ENCODE measurements at places on chromosomes 7 and 10.

DNA sequence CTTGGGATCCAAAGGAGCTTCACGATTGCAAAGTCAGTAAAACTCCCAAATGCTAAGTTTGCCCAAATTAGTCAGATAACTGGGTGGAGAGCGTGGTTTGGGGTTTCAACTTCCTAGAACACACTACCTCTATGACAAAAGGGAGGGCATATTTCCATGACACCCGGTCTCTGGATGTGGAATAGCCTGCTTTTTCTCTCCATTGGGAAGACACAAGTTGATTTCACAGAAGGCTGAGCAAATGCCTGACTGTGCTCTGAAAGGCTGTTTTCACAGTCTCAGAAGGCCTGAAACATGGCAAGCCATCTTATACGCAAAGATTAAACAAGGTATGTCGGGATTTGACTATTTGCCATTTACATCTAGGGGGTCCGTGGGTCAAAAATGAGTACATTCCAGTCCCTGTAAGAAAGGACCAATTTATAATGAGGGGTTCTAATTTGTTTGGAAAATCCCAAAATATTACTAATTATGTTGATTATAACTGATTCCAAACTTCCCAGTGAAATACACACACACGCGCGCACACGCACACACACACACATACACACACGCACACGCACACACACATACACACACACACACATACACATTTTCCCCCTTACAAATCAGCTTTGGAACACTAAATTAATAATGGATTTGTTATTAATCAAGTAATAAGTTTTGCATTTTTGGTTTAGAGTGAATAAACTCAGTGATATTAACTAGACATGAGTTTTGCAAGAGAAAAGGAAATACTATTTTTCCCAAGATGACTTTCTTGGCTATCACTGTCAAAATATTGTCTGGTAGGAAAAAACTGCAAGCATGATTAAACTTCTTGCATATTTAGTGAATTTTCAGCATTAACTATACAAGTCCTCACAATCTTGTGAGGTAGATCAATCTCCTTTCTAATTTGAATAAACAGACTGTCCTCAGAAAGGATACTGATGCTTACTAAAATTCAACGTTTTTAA lies 105.0 kb downstream of the PRTFDC1 start:
- no peak for DNase-seq

- no peak for DNase-seq
Measured at GRCh38 chr7:2281541-2281940, 32.7 kb downstream of the SNX8 start.

- no peak for DNase-seq
Measured at GRCh38 chr10:119742947-119743648, 17.2 kb downstream of the INPP5F start.

- no peak for DNase-seq
Measured at GRCh38 chr10:6211671-6212635, 9.2 kb downstream of the PFKFB3 start.

DNA sequence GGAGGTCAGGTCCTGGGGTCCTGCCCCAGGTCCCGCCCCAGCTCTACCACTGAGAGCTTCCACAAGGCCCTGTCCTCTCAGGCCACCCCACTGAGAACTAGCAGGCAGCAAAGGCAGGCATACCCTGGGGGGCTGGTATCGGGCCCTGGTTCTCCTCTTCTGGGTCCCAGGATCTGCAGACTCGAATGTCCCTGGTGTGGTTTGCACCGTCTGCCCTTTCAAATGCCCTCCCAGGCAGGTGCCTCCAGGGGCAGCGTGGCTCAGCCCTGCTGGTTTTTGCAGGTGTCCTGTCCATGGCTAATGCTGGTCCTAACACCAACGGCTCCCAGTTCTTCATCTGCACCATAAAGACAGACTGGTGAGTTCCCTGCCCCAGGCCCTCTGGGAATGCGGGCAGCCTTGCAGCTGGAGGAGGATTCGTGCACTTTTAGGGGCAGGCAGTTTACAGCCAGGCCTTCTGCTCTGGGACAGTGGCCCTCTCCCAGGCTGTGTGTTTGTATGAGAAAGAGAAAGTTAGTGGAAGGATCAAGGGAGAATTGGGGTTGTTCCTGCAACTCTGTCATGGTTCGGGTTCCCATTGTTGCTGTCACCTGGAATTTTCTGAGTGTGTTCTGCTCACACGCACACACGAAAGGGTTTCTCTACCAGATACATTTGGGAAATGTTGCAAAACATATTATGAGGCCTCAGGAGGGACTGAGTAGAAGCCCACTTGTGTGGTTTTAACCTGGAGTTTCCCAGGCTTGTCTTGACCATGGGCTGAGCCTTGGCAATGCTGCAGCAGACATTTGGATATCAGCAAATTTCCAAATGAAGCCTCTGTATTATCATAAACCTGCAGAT lies 5.0 kb downstream of the PPIF start:
- no peak for DNase-seq

DNA sequence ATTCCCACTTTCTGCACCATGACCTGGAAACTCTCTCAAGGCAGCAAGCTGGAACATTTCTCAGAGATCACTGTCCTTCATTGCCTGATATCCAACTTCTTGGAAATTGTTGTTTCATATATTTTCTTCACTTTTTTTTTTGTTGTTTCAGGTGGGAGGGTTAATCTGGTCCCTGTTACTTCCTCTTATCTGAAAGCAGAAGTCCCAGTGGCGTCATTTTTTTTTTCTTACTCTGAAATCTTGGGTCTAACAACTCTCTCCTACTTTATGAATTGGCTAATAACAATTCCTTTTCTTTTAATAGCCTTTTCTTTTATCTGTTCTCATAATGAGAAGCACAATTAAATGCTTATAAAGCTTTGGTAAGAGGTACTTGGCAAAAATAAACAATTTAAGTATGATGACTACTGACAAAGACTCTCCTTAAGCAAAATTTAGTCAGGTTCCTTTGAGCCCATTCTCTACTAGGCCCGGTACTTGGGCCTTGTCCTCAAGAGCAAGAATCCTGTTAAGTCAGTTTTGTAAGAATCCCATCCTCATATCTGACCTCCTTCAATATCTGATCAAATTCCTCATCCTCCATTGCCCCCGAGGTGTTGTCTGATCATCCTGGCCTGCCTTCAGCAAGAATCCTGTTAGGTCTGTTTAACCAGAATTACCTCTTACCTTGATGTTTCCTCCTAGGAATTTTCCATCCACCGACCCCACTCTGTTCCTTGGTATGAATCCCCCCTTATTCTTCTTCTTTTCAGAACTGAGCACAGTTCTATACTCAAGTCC lies 11.5 kb upstream of the CC2D2B start:
- DNase-seq: no peak
